ENCODE measurements at places on chromosomes 4 and X.

- no peak for DNase-seq
Measured at GRCh38 chr4:3879681-3880614, 113.8 kb downstream of the ADRA2C start.

- no peak for DNase-seq
Measured at GRCh38 chr4:54256491-54257486, 27.7 kb downstream of the PDGFRA start.

GRCh38 chrX:39995457-39995856, 102.3 kb downstream of the BCOR start:
- no peak for DNase-seq

GRCh38 chrX:40855411-40855810, 120.1 kb upstream of the MED14 start:
- no peak for DNase-seq

- DNase-seq, result no peak
Measured at GRCh38 chr4:73208376-73208775, 50.2 kb downstream of the ANKRD17 start.

DNA sequence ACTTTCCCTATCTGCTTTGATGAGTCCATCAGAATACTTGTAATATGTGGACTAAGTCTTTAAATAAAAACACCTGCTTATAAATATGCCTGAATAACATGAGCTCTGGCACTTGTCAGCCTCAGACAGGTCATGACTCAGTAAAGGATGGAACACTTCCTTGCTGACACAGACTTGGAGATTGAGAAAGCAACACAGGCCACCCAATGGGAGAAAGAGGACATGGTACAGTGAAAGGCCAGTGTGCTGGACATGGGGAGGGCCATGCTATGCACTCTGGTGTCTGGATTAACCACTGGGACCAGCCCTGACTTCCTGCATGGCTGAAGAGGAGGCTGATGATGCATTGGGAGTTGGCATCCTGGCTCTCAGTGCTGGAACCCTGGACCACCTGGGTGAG, 149.5 kb downstream of the DHRSX start:
- no peak for DNase-seq

DNA sequence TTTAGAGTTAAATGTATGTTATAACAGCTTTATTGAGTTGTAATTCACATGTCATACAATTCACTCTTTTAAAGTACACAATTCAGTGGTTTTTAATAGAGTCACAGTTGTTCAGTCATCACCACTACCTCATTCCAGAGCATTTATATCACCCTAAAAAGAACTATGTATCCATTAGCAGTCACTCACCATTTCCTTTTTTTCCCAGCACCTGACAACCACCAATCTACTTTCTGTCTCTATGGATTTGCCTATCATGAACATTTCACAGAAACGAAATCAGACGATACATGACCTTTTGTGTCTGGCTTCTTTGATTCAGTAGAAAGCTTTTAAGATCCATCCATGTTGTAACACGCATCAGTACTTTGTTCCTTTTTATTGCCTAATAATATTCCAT, 52.9 kb upstream of the FRAS1 start:
- DNase-seq, result no peak

DNA sequence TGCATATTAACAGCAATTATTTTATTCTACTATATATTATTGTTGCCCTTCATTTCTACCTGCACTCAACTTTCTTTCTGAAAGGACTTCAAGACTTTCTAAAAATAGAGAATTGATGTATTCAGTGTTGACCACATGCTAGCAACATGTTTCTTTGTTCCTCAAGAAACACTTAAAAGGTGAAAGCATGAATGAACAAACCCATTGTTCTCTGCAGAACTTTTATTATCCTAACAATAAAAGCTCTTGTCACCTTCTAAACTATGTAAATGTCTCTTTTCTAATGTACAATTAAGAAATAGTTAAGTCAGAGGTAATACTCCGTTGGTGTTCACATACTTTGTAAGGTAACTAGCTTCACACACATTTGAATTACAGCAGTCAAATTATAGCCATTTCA, 638.7 kb downstream of the FSTL5 start:
- no peak for DNase-seq

GRCh38 chr4:71732706-71733105, 51.2 kb downstream of the GC start:
- DNase-seq, result no peak

DNA sequence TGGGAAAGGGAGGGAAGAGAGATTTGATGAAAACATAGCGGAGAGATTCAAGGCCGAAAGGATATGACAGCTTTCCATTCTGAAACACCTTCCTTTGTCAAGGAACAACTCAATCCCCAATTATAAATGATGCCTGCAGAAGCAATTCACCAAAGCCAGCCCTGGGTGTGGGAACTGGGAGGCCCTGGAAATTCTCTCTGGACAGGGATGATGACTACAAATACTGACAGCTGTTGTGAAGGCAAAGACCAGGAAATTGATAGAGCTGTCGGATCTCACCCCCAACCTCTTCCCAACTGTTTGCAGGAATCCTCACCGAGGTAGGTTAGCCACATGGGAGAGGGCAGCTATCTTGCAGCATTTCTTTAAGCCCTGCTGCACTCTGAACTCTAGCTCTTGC, 54.3 kb downstream of the CCDC149 start:
- DNase-seq, result no peak

DNA sequence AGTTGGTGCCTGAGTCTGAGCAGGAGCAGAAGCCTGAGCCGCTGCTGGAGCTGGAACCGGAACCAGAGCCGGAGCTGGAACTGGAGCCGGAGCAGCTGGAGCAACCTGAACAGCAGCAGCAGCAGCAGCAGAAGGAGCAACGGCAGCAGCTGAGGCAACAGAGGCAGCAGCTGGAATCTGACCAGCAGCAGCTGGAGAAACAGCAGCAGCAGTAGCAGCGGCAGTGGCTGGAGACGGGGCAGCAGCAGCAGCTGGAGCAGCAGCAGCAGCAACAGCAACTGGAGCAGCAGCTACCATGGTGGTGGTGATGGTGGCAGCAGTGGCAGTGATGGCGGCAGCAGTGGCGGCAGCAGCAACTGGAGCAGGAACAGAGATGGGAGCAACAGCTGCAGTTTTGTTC, 61.5 kb downstream of the AMOT start:
- no peak for DNase-seq

DNA sequence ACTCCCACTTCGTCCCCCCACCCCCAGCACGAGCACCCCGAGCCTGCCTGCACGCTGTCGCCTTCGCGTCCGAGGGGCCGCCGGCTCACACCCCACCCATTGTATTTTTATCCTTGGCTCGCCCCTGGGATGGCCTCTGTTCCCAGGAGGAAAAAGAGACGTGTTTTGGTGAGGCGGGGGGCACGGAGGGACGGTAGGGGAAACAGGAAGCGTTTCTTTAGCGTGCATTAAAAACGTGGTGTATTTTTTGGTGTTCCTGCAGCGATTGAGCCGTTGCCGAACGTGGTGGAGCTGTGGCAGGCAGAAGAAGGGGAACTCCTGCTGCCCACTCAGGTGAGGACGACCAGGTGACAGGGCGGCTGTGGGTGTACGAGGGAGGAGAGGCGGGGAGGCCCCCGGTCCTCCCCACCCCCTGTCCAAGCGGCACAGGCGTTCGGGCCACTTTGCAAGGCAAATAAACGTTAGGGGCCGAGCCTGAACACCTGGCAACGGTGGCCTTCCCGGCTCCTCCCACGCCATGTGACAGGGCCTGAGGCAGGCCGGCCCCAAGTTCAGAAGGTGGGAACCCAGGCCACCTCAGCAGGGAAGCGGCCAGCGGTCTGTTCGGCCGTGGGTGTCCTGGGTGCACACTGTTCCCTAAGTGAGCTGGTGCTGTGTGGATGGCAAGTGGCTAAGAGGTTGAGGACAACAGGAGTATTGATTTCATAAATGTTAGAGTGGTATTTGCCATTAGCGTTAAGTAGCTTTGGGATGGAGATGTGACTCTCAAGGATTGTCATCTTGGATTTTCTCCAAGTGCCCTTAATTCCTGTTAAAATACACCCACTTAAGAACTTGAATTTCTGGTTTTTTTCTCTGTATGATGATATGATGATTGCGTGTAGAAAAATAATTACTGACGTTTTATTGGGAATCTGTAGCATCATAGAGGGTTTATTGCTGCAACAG, 1.1 kb downstream of the TMEM131L start:
- DNase-seq, result peak; percentile 40

DNA sequence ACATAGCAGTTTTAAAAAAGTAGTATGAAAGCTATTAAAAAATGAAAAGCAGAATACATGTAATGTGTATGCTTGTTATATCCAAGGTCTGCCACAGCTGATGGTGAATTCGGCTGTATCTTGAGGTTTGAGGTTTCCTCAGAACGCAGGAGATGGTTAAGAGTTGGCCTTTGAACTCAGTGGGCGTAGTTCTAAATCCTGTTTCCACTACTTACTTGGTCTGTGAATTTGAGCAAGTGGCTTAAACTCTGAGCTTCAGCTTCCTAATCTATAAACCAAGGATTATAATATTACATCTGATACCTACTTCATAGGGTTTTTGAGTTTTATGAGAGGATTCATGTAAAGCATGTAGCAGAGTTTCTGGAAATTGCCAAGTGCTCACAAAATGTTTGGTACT, 125.2 kb downstream of the STIM2 start:
- DNase-seq, result peak; percentile 25

DNA sequence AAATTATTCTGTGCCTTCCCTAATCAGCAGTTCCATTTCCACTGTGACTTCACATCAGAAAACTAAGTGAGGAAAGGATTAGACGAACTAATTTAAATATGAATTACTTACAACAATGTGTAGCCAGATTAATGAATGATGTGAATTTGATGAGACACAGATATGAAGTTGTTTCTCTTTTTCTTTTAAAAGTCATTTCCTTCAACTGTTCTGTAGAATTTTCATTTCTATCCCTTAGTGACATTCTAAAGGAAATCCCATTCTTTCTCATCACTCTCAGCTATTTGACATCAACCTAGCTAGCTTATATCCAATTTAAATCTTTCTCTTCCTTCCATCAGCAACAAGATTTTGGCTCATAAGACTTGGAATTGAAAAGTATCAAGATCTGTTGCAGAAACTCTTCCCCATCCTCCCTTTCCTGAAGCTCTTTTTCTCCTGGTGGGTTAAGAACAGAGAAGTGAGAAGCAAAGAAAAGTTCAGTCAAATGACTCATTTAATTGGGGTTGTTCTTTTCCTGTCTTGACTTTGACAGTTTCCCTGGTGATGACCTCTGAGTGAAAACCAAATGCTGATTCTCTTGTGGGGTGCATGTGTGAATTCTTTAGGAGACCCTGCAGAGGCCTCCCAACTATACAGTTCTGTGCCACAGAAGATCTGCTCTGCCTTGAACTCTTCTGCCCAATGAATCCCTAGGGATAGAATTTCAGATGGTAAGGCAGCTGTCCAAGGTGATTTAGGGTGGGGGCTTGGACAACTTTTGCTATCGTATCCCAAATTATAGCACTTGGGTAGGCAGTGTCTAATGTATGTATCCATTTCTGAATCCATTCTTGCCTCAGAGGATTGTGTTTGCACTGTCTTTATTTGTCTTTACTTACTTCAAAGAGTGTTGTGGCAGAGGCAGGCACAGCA, 232.5 kb upstream of the GPRIN3 start:
- DNase-seq, result no peak

Measured in stimulated activated CD8-positive, alpha-beta memory T cell treated with anti-CD3 and anti-CD28 coated beads, Interleukin-15, amount 100 ng/mL, for 4 hours (primary cell).